H4 (cell line): ENCODE measurements at places on chromosomes 1 and 21. TPM values are rescaled to one million over a fixed set of nuclear protein-coding genes. Genes with fewer than 3 reads are reported as not detected.

GRCh38 chr21:33029975-33030461 is 4.3 kb downstream of the OLIG2 start:
- DNase-seq, result no peak

The COL16A1 gene
- total RNA-seq, result 9.2 and 12.2 TPM in 2 replicates

GRCh38 chr1:167110586-167110985 is 16.7 kb downstream of the STYXL2 start:
- no peak for DNase-seq

DNA sequence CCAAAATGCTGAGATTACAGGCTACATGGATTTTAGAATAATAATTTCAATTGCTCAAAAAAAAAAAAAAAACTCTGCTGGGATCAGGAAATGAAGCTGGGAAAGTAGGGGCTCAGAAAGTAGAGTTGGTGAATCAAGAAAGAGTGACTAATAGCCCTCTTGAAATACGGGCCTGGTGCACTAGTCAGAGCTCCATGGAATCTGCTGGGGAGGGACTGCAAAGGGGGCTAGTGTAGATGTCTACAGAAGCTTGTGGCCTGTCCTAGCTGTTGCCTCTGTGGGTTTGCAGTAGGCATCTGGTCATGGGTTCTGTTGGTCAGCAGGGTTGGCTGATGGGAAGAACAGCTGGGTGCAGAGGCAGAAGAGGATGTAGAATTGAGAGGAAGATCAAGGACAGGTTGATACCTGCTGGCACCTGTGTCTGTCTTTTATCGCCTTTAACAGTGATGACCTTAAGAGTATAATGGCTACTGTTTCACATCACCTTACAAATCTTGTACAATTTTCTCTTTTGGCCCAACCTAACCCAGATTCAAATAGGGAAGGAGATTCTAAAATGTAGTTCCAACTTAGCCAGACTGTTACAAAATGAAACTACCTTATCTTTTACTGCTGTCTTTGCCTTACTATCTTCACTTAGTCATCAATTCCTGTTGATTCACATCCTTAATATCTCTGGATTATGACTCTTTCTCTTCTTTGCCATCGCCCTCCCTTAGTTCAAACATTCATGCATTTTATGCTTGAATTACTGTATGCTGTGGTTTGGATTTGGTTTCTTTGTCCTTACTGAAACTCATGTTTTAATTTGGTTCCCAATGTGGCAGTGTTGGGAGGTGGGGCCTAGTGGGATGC is 126.2 kb downstream of the GIPC2 start:
- no peak for DNase-seq

DNA sequence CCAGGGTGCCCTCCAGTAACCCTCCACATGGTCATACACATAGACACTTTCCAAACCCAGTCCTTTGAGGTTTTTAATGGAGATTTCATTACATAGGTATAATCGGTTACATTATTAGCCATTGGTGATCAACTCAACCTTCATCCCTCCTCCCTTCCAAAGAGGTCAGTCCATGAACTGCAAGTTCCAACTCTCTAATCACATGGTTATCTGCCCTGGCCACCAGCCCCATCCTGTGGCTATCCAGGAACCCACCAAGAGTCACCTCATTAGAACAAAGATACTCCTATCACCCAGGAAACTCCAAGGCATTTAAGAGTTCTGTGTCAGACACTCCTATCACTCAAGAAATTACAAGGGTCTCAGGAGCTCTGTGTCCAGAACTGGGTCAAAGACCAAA is 12.2 kb downstream of the ATP1A4 start:
- no peak for DNase-seq

The CYP4A22 gene
- not detected in 2 replicates for total RNA-seq
